ENCODE measurements at places on chromosomes 2 and 18.

DNA sequence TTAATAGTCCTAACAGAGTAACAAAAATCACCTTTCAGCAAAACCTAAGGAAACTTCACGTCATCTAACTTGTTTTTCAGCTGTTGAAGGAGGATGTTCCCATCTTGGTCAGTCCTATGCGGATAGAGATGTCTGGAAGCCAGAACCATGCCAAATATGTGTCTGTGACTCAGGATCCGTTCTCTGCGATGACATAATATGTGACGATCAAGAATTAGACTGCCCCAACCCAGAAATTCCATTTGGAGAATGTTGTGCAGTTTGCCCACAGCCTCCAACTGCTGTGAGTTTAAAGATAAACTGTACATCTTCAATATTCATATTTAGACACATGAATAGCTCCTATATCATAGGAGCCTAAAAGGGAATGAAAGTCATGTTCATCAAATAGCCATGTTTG is 10.5 kb downstream of the COL3A1 start:
- DNase-seq = no peak

GRCh38 chr2:230913406-230914143 is 11.5 kb downstream of the GPR55 start:
- DNase-seq = peak; percentile 22

DNA sequence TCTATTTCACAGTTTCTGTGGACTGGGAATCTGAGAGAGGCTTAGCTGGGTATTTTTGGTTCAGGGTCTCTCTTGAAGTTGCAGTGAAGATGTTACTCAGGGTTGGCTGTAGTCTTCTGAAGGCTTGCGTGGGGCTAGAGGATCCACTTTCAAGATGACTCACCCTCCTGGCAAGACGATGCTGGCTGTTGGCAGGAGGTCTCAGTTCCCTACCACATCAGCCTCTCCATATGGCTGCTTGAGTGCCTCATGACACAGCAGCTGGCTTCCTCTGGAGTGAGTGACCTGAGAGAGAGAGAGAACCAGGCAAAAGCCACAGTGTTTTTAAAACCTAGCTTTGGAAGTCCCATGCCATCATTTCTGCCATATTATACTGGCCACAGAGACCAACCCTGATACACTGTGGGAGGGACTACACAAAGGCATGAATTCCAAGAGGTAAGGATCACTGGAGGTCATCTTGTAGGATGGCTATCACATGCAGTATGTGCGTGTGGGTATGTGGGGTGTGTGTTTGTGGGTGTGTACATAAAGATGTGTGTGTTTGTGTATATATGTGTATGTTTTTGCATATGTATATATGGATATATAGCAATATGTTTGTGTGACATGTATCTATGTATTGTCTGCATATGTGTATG is 25.1 kb downstream of the DNPEP start:
- peak; percentile 57 for DNase-seq

DNA sequence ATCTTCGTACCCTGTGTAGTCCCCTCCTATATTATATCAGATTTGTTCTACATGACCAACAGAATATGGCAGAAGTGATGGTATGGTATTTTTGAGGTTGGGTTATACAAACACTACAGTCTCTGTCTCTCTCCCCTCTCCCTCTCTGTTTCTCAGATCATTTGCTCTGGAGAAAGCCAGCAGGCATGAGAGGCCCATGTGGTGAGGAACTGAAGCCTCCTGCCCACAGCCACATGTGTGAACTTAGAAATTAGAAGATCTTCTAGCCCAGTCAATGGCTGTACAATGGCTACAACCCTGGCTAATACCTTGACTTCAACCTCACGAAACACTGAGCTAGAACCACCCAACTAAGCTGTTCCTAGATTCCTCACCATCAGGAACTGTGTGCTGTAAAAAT is 250.6 kb downstream of the SMAD2 start:
- no peak for DNase-seq

DNA sequence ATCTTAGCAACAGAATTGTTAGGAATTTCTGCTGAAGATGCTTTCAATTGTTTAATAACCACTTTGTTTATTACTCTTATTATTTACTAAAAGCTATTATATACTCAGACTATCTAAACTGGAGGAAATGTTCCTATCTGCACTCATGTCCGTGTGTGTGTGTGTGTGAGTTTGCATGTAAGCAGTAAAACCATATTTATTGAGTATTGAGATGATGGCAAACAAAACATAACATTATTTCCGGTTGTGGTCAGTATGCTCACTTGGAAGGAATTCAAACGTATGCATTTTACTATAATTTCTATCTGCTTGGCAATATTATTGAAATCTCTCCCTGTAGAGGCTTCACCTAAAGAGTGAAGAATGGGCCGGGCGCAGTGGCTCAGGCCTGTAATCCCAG is 43.0 kb upstream of the ZNF804A start:
- DNase-seq = no peak

GRCh38 chr2:235716875-235717496 is 223.1 kb downstream of the AGAP1 start:
- no peak for DNase-seq

GRCh38 chr18:74546751-74547530 is 12.6 kb downstream of the CNDP1 start:
- DNase-seq = no peak

GRCh38 chr2:236661762-236662110 is 92.1 kb downstream of the ACKR3 start:
- DNase-seq = no peak

DNA sequence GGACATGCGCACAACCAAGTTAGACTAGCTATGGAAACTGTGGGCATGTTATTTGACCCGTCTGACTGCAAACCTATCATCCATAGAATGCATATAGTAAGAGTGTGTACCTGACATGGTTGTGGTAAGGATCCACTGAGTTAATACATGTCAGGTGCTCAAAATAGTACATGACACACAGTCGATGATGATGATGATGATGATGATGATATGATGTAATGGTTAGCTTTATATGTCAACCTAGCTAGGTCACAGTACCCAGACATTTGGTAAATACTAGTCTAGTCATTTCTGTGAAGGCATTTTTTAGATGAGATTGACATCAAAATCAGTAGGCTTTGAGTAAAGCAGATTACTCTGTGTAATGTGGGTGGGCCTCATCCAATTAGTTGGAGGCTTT is 204.1 kb downstream of the AFF3 start:
- DNase-seq = no peak

GRCh38 chr2:117359266-117359914 is 455.1 kb upstream of the DDX18 start:
- DNase-seq = peak; percentile 36

Data from head of caudate nucleus (tissue), 42 donors.